Fibroblast of skin of back (primary cell): ENCODE measurements at places on chromosomes 11 and 22.

DNA sequence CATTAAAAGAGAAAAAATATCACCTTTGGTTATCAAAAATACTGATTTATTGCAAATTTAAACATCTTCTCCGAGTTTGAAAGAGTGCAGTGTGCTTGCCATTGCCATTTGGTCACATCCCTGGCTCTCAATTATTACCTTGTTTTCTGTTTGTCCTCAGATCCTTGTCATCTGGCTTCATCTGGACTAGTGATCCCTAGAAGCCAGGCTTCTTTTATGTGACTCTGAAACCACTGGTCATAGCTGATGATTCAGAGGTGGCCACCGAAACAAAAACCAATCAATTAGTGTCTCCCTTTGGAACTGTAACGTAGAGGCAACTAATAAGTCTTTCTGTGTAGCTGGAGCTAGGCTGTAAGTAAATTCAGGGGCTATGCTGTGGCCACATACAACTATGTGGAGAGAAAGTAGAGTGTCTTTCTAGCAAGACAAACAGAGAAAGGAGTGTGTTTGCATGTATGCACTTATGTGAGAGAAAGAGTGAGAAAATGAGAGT is 237.9 kb downstream of the LUZP2 start:
- DNase-seq = no peak

GRCh38 chr11:134266440-134266839 is 9.7 kb upstream of the GLB1L3 start:
- no peak for DNase-seq

DNA sequence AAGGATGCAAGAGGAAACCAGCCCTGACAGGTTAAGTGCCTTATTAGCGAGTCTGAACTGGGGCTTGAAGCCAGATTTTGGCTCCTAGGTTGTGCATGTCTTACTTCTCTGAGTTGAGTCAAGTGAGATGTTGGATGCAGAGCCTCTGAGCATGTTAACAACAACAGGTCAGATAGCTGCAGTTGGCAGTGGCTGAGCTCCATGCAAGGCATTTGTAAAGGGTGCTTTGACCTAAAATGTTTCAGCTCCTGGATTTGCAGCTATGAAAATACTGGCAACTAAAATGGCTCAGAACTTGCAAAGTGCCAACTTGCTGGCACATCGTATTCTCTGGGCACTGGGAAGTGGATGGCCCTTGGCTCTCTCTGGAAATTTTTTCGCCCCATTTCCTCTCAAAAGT is 16.4 kb upstream of the CSRP3 start:
- no peak for DNase-seq

DNA sequence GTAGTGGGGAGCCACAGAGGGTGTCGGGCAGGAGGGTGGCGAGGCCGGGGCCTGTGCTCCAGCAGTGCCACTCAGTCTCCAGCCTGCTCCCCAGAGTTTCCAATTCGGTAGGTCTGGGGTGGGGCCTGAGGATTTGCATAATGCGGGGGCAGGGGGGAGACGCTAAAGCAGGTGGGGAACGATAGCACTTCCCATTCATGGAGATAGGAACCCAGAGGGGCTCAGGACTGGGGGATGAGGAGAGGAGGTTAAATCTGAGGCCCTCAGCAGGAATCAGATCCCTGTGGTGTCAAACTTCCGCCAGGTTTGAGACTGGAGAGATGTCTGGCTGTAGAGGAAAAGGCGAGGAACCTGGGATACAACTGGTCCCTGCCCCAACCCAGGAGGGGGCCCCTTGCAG is 29.8 kb downstream of the WNT11 start:
- no peak for DNase-seq
